A549 treated with AZD2906 at 1 μM for 4 hours (cell line): ENCODE measurements at places on chromosomes 2 and 18. TPM values are rescaled to one million over a fixed set of nuclear protein-coding genes. Genes with fewer than 3 reads are reported as not detected.

The APOB gene
- total RNA-seq: under 0.01 to 0.14 TPM (median 0.04 TPM) in 4 of 5 replicates, not detected in the other

The CPO gene
- total RNA-seq: 0.05 to 0.11 TPM (median 0.09 TPM) in 4 of 5 replicates, not detected in the other

The IL36B gene
- total RNA-seq: 0.11 to 0.14 TPM in 2 of 5 replicates, not detected in the others

The GPR75 gene
- 1.2 to 2.0 TPM (median 1.6 TPM) in 5 replicates for total RNA-seq

The EPHA4 gene
- 0.58 to 0.95 TPM (median 0.77 TPM) in 5 replicates for total RNA-seq

The SPDYA gene
- 0.08 to 0.27 TPM (median 0.25 TPM) in 5 replicates for total RNA-seq
